ENCODE measurements at places on chromosomes 1 and 21.
A peak's percentile ranks its signal among the peaks of the same experiment; 100 is the strongest.

GRCh38 chr21:35857095-35857494, 203.2 kb downstream of the SETD4 start:
- DNase-seq = no peak

- no peak for DNase-seq
These were observed 4.4 kb downstream of the B4GALT3 start for GRCh38 chr1:161172776-161173376.

DNA sequence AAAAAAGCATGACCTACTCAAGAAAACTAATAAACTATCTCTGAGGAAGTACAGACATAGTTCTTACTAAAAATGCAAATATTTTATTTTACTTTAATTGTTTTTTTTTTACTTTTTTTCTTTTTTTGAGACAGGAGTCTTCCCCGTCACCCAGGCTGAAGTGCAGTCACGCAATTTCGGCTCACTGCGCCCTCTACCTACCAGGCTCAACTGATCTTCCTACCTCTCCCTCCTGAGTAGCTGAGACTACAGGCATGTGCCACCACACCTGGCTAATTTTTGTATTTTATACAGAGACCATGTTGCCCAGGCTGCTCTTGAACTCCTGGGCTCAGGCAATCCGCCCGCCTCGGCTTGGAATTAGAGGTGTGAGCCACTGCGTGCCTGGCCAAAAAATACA, 1263.1 kb downstream of the KCNT2 start:
- no peak for DNase-seq

DNA sequence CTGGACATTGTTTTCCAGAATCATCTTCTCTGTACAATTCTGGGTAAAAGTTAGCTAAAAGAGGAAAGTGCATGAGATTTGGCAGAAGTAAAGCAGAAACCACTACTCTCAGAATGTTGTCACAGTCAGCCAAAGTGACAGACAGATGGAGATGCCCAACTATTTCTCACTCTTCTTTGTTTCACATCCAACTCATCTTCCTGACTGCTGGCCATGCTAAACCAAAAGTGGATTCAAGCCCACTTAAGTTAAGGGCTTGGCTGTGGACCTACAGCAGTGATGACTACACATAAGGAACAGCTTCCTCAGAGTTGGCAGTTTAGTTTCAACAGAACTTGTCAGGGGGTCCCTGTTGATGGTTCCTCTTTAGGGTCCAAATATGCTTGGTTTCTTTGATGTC, 730.2 kb downstream of the LRRIQ3 start:
- no peak for DNase-seq

- DNase-seq = no peak
These were observed 691 bp upstream of the GBP5 start for GRCh38 chr1:89273324-89273778.

DNA sequence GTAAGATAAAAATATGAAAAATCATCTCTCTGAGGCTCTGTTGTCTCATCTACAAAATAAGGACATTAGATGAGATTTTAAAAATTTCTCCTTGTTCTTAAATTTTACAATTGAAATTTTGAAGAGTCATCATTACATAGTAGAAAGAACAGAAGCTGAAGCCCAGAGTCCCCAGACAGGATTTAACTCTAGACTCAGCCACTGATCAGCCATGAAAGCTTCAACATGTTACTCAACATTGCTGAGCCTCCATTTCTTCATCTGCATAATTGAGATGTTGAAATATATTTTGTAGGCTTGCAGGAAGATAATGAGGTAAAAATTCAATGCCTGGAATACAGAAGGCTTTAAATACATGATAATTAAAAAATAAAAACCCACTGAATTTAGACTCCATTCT, 633.3 kb downstream of the LMO4 start:
- no peak for DNase-seq

DNA sequence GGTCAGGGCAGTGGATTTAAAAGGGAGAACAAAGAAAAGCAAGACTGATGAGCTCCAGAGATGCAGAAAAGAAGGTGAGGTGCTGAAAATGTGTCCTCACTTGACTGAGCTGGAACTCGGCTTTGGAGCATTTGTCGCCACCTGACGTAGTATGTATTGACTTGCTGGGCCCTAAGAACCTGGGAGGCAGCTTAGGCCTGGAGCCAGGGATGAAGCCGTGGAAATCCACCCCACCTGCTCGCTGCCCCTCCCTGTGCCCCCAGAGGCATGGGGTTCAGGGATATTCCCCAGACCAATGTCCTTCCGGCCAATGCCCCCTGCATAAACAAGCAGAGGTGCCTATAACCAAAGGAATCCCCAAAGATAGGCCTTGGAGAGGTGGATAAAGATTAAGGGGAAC, 14.3 kb downstream of the MRAP start:
- no peak for DNase-seq

DNA sequence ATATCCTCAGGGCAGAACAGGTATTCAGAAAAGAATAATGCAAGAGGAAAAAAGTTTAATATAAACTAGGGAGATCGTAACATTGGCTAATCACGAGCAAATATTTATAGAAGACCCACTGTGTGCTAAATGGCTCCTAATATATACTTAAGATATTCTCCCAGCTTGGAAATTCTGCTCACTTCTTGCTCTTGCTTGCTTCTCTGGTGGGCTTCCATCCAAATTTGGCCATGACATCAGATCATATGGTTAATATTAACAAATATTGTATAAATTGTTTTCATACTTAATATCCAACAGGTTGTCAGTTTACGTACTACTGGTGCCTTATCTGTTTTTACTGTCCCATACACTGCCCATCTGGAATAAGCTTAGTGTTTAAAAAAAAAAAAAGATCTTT, 1.1 kb downstream of the COX20 start:
- no peak for DNase-seq

DNA sequence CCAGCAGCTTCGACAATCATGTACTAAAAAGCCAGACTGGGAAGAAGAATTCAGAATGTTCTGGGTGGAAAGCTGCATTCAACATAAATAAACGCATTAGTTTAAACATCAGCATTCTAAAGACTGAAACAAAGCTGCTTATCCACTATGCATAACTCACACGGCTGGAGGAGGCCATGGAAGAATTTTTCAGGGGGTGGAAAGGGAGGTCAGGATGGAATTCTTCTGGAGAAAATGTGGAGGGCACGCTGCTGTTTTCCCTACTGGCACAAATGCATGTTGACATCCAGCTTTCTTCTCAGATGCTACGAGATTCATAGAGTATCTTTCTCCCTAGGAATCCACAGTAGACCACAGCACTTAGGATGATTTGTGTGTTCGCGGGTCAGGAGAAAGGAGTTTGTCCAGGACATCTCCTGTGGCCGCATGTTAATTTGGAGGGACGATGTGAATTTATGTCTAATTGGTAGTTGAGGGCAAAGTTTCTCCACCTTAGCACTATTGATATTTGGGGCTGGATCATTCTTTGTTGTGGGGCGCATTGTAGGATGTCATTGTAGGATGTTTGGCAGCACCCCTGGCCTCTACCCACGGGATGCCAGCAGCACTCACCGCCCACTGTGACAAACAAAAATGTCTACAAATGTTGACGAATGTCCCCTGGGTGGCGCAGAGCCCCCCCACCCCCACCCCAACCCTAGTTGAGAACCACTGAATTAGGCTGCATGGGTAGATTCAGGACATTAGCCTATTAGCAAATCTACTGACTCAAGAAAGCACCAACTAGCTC, 86.5 kb upstream of the KAZN start:
- no peak for DNase-seq

DNA sequence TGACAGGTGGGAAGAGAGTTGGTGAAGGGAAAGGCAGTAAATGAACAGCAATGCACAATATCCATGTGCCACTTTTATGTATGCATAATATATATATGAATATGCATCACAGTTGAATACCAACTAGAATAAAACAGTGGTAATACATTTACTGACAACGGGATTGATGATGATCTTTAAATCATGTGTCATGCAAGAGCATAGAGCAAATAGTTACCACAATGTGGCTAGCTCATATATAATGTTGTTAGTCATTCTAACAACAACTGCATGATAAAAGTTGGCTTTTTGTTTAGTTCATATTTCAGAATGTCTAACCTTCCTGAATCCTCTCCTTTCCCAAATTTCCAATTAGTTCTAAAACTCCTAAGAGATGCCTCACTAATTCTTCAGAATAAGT, 46.4 kb downstream of the GORAB start:
- DNase-seq = no peak

DNA sequence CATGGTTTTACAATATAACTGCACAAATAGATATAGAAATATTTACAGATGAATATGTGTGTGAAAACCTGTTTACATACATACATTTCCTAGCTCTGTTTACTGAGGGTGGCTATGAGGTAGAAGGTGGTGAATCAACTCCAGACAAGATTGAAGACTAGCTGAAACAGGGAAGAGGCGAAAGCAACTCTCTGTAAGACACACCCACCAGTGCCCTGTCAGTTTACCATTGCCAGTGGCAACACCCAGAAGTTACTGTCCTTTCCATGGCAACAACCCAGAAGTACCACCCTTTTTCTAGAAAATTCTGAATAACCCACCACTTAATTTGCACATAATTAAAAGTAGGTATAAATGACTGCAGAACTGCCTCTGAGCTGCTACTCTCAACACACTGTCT, 16.7 kb downstream of the TMEM69 start:
- DNase-seq = no peak

DNA sequence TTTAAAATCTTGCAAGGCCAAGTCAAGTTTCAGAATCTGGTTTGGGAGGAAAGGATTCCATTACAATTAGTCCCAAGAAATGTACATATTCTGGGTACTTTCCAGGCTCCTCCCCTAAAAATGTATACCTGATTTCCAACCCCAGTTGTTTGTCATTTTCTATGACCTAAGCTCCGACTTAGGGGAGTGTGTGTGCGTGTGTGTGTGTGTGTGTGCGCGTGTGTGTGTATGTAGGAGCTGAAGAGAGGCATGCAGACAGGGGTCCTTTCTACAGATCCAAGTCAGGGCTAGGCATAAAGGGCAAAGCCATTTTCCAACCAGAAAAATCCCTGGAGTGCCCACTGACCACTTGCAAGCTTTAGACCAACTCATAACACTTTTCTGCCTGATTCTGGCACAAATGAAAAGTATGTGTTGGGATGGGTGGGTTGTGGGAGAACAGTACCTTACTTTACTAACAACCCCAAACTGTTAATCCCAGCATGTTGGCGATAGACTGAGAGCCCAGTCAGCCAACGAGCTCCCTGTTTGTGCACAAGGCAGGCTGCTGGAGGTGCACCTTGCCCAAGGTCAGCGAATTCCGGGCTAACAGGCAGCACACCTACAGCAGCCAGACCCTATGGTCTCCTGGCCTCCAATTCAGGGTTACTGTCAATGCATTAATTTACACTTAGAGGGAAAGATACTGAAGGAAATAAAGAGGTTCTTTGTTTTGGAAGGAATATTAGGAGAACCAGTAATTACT, 1.7 kb downstream of the TRABD2B start:
- DNase-seq = no peak

GRCh38 chr1:18870957-18871356, 11.5 kb upstream of the TAS1R2 start:
- DNase-seq = no peak

DNA sequence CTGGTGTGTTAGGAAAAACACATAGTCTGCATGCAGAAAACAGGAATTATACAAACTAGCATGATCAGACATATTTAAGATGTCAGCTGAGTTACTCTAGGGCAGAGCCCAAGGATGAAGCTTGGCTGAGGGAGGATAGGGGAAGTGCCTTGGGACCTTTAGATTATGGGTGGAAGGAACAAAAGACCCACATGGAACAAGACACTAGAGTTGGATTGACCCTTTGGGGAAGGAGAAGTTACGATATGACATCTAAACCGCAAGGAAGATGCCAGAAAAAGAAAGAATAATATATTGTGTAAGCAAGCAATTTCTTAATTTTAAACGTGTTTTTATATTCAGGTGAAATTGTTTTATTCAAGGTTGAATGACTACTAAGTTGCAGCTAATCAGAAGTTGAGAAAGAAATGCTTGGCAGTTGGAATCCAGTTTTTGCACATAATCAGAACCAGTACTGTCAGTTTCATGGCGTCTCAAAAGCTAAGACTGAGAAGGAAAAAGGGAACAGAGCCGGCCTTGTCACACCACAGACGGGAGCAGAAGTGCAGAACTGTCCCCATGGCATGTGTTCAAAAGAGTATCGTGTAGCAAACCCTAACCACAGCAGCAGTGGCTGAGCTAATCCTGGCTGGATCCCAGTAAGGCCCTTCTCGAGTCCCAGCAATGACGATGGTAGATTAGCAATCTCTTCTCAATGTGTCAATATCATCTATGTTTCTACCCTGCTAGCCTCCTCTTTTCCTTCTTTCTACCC, 31.2 kb upstream of the IFNAR2 start:
- peak; percentile 62 for DNase-seq

DNA sequence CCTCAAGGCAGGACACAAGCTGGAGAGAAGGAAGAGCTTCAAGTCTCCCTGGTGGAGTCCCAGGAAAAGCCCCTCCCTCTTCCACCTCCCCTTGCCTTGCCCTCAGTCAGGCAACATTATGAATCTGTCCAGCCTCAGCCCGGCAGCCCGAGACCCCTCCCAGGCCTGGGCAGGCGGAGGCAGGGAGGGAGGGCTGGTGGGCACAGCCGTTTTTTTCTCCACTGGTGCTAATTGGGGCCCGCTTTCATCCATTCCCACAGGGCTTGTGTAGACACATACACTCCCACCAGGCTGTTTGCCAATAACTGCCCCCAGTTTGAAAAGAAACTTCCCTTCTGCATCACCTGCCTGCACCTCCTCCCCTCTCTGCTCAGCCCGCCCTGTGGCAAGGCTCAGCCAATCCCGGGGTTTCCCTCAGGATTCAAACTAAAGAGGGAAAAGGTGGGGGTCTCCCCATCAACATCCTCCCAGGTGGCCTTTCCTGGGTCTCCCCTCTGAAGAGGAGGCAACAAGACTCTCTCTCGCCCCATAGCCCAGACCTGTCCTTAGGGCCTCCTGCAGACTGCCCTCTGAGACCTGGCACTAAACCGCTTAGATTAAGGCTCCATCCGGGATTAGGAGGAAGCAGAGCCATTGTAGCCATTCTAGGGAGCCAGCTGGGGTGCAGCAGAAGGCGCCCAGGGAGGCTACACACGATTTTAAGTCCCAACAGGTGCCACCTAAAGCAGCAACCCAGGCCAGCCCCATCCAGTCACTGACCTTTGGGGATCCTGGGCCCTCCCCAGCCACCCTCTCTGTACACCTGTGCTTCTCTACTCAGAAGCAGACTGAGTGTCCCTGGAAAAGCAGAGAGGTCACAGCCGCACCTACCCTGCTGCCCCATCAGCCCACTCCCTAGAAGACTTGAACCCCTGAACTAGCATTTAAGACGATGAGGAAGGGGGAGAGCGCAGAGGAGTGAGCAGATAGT, 3.5 kb downstream of the IGSF9 start:
- no peak for DNase-seq

DNA sequence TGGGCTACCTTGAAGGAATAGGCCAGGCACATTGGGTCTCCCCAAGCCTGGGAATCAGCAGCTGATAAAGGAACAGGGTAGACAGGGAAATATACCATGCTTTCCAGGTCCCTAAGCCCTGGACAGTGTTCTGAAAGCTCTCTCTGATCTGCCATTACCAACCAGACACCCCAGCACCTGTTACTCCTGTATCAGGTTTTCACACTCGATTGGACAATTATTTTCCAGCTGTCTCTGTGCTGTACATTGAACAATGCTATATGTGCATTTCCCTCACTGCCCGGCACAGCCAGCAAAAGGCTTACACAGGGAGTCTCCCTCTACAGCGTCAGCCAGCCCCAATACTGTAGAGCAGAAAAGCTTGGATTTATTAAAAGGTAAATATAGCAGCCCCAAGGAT, 4.7 kb downstream of the CFAP45 start:
- DNase-seq = no peak

- no peak for DNase-seq
These were observed 152.0 kb downstream of the KIF26B start for GRCh38 chr1:245306628-245307410.
